Germinal center (tissue), 1 donor: ENCODE measurements at places on chromosomes 11 and 22.

DNA sequence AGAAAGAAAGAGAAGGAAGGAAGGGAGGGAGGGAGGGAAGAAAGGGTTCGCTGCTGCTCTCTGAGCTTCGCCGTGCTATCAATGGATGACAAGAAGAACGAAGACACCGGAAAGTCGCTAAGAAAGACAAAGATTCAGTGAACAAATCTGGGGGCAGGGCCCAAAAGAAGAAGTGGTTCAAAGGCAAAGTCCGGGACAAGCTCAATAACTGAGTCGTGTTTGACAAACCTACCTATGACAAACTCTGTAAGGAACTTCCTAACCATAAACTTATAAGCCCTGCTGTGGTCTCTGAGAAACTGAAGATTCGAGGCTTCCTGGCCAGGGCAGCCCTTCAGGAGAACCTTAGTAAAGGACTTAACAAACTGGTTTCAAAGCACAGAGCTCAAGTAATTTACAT is 2.9 kb upstream of the TTLL1 start:
- no peak for DNase-seq

GRCh38 chr11:908273-908672 is 2.3 kb downstream of the CHID1 start:
- no peak for DNase-seq

GRCh38 chr22:30574997-30575671 is 669 bp upstream of the GAL3ST1 start:
- no peak for DNase-seq

DNA sequence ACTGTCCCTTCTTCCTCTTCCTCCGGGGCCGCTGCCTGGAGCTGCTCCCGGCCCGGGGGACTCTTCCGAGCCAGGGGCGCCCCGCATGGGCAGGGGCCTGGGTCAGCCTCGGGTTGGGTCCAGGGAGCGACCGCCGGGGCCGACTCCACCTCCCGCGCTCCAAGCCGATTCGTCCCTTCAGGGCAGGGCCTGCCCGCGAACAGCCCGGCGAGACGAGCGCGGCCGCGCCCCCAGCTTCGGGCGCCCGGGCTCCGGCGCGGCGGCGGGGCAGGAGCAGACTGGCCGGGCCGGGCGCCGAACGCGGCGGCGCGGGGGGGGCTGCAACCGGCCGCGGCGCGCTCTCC is at the start of gene LARGE1:
Gene LARGE1 (minus strand): TSS at position 280 of the 344 bp plus-strand sequence.
- DNase-seq, result peak; percentile 19

GRCh38 chr11:112100462-112100861 is 13.8 kb downstream of the SDHD start:
- DNase-seq, result no peak

GRCh38 chr11:128455766-128456165 is 131.6 kb downstream of the ETS1 start:
- no peak for DNase-seq

DNA sequence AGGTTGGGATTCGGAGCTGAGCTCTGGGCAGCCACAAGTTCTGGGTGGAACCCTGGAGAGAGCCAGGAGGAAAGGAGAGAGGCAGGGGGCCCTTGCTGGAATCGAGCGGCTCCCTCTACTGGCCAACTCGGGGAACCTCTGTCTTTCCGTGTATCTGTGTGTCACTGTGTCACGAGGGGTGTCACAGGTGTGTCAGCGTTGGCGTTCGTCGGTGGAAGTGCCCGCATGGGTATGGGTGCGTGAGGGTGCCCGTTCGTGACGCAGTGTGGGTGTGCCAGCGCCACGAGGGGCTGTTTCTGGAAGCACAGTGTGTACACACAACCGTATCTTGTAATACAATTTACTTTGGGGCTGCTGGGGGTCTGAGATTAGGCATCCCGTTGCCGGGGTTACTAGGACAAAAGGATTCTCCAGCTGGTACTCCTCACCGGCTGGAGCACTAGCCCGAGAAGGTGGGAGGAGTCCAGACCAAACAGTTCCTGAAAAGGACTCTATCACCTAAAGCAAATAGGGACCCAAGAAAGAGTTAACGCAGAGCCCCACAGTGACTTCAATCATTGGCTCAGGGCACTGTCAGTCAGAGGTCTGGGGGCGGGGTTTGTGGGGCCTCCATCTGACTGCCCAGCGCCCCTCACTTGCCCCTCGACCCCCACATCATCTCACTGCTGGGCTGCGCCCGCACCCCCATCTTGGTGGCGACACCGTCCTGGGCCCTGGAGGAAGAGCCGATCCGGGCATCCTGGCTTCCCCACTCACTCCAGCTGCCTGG is 2.6 kb upstream of the BCL9L start:
- peak; percentile 94 for DNase-seq

DNA sequence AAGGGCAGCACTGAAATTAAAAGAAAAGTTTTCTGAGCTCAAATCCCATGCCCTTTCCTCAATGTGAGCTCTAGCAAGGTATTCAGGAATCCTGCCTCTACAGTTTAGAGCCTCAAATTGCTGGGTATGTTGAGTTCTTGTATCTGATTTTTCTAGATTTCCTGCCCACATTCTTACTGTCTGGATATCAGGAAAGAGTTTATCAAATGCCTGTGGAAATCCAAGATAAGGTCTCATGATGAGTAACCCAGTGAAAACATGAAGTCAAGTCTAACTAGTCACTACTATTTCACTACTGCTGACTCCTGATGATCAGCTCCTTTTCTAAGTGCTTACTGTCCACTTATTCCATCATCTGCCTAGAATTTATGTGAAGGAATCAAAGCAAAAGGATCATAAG is 29.8 kb downstream of the LIMK2 start:
- DNase-seq, result no peak

DNA sequence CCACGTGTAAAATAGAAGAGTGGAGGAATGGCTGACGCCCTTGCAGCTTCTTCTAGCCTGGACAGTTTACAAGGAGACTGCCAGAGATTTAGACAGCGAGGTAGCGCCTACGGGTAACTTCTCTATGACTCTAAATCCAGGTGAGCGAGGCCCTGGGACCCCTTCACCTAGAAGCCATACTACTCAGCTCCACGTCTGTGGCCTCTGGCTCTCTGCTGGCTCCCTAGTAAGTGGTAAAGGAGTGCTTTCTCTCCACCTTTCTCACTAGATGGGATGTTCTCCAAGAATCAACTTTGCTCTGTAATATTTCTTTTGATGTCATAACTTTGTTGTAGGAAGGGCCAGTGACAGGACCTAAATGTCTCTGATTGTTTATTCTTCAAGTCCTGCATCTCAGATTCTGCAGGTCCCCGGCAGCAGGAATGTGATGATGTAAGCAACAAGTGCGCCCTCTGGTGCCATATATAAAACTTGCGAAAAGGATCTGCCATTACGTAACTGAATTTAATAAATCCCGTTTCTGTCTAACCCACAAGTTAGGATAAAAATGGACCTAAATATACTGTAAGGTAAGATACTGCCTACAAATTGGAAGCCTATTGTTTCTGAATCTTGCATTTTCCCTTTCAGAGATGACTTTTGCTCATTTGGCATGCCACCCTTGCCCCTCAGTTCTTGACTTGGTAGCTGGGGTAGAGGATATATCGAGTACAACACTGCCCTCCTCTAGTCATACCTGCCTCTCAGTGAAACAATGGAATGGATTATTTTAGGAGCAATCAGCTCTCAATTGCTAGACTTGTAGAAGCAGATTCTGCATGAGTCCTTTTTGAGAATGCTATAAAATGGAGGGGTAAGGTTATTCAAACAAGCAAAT is 11.0 kb upstream of the PTPN5 start:
- peak; percentile 33 for DNase-seq

DNA sequence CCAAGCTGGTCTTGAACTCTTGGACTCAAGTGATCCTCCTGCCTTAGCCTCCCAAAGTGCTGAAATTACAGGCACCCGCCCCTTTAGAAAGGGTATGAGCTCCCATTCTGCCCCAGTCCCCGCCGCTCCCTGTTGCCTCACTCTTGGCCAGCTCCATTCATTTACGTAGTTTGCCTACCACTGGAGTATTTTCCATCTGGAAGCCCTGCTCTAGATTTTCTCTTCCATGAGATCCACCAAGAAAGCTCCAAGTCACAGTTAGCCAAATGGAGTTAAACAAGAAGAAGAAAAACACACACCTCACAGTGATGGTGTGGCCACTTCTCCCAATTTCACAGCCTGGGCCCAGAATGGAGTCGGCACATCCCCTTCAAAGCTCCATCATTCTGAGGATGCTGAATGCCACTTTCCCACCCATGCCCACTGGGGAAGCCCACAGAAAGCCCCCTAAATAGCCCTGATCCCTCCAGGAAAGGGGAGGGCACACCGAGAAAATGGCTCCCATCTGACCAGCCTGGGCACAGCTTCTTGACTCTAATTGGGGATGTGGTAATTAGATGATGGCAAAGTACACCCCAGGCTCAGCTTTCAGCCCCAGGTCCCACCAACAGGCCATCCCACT is 381.2 kb downstream of the MN1 start:
- DNase-seq, result no peak

DNA sequence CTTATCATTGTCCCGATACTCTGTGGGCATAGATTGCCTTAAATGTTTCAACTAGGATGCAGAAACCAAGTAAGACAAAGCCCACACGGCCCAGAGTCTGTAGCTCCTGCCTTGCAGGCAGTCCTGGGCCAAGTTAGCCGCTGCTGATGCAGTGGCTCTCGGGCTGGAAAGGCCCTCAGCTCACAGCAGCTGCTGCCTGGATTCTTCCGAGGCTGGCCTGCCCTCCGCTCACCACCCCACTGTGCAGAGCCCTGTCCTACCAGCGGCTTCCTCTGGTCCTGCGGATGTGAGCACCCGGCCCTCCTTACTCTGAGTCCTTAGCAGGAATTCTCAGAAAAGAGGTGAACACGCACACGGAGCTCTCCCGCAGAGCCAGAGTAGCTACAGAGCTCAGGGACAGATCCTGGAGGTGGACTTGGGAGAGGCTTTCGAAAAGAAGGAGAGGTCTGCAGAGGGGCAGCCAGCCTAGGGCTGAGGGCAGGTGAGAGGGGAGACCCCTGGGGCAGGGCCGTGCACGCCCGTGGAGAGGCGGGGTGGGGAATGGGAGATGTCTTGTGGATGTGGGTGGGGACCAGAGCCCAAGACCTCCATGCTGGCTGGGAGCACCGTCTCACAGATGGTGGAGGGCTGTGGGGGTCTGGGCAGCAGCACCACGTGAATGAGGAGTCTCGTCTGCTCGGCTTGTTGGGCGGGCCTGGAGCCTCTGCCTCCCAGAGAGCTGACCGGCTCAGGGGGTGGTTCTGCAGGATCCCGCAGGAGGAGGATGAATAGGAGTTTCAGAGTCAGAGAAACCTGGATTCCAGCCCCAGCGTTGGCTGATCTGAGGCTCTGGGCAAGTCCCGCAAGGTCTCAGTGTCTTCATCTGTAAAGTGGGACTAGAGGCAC is 117.4 kb upstream of the B3GAT1 start:
- DNase-seq, result no peak

DNA sequence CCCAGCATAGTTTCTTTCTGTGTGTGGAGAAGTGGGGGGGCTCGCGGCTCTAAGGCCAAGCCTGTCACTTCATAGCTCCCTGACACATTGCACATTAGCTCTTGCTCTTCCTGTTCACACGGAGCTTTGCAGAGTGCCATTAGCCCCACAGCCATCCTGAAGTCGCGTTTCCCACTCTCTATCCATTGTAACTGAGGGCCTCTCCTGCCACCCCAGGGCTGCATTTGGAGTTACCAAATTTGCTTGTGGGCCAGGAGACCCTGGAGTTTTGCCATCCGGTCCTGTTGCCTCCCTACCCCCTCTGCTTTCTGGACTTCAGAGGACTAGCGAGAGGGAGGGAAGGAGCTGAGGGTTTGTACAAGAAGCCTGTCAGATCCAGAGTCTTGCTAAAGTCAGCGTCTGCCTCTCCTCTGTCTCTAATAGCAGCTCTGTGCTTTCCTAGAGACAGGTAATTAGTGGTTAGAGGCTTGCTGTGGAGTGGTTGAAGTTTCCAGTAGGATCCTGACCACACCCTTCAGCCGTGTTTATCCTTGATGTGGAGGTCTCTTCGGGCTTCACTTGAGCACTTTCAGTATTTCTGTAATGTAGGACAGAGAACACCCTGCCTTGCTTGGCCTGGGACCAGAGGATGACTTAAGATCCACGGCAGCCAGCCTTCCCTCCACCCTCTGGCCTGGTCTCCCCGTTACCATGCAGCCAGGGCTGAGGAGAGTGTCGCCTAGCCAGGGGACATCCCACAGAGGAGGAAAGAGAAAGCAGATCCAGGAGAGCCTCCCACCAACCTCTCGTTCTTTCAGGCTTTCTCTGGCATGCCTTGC is 14.1 kb downstream of the DCPS start:
- no peak for DNase-seq

- peak; percentile 18 for DNase-seq
These were observed 102.5 kb downstream of the TIMP3 start for GRCh38 chr22:32904044-32904443.

- DNase-seq, result no peak
These were observed 108.7 kb upstream of the SNX19 start for GRCh38 chr11:131025020-131025419.

DNA sequence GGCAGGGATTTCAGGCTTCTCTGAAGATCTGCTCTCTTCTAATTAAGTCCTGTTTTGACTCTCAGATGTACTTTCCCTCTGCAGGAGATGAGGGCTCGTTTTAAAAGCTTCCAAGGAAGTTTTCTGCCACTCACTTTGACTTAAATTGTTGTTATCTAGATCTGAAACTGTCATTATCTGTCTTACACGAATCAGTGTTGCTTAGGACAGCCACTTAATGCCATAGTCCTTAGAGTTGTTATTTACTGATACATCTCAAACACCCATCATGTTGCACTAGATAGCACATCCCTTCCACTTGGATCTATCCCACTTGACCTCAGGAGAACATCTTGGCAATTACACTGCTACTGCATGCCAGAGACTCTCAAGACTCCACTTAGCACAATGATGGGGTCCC is 86.9 kb upstream of the FAT3 start:
- DNase-seq, result no peak

DNA sequence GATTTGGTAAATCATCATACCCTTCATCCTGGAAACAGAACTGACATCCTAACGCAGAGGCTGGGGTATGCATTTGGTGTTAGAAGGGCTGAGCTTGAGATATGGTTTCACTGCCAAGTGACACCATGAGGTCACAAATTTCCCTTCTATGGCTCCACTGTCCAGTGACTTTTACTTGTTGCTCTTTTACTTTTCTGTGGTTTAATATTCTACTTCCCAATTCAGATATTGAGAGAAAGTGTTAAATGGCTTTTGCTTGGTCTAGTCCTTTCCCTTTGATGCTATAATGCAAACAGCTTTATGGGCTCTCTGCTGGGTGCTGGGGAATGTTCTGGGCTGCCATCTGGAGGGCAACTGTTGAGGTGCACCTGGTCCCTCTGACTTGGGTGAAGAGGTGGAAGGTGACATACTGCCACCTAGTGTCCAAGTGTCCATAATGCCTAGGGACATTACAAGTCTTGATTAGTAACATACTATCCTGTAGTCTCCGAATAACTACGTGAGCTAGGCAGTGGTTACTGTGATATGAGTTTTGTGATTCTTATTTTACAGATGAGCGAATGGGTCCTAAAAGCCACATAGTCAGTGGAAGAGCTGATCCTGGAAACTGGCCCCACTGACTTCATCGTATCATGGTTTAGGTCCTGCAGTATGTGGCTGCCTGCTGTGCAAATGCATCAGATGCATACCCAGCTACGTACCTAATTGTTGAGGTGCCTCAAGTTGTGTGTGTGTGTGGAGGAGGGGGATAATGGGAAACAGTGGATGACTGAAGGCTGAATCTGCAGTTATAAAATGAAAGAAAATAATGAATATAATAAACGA is 149.1 kb upstream of the RAG2 start:
- peak; percentile 65 for DNase-seq
